ENCODE measurements at places on chromosomes 4 and X. TPM values are rescaled to one million over a fixed set of nuclear protein-coding genes. Genes with fewer than 3 reads are reported as not detected.

Gene NAA11
- not detected for total RNA-seq

Gene STAG2
- total RNA-seq: 136 TPM

Gene ASIC5
- not detected for total RNA-seq

Gene PTPN13
- 238 TPM for total RNA-seq

Gene CLTRN
- 2.1 TPM for total RNA-seq

Gene CYSLTR1
- not detected for total RNA-seq

Gene PABPC4L
- 6.4 TPM for total RNA-seq

Gene TXK
- 0.68 TPM for total RNA-seq

Gene USP17L18
- not detected for total RNA-seq

Gene PLAC8
- 0.82 TPM for total RNA-seq

Gene PTCHD1
- 1.8 TPM for total RNA-seq

Gene WDR17
- total RNA-seq: 9.2 TPM

Gene NAP1L2
- total RNA-seq: 6.6 TPM

Gene ARHGAP6
- 0.48 TPM for total RNA-seq

Gene SLC9A7
- 21.1 TPM for total RNA-seq

Gene AKAP4
- not detected for total RNA-seq

Gene ELOVL6
- total RNA-seq: 44.8 TPM

Gene TIGD2
- 12.2 TPM for total RNA-seq

Gene PAGE2B
- not detected for total RNA-seq

Gene TIMM8A
- 20.7 TPM for total RNA-seq

Gene STEEP1
- total RNA-seq: 19.8 TPM

Gene AFP
- total RNA-seq: not detected

Gene ADH1A
- not detected for total RNA-seq

Gene GAGE12F
- not detected for total RNA-seq

Gene CMC4
- total RNA-seq: 5.2 TPM

Gene RASL11B
- total RNA-seq: 17.0 TPM

Gene EMD
- 65.5 TPM for total RNA-seq

Gene ERCC6L
- total RNA-seq: 4.8 TPM

Gene ODAM
- not detected for total RNA-seq

Gene PJA1
- 32.0 TPM for total RNA-seq

Gene DMRTC1B
- total RNA-seq: not detected

Gene MAGEA3
- total RNA-seq: not detected

Gene SRPX
- total RNA-seq: 2.8 TPM

Gene ERVMER34-1
- 3.2 TPM for total RNA-seq

Gene HSFX1
- total RNA-seq: 3.4 TPM

Gene RNF113A
- total RNA-seq: 9.3 TPM

Gene ETDB
- not detected for total RNA-seq

Gene PDE5A
- total RNA-seq: 29.4 TPM

Gene GABRE
- total RNA-seq: 5.6 TPM

Gene MGST2
- 427 TPM for total RNA-seq

Gene SPOCK3
- total RNA-seq: 21.5 TPM

Gene SPANXA1
- total RNA-seq: not detected

Gene CYTL1
- total RNA-seq: 3.7 TPM
